ENCODE measurements at places on chromosomes 12 and 14.

- DNase-seq, result peak; percentile 95
These were observed 1.1 kb upstream of the NFATC4 start for GRCh38 chr14:24366721-24367513.

DNA sequence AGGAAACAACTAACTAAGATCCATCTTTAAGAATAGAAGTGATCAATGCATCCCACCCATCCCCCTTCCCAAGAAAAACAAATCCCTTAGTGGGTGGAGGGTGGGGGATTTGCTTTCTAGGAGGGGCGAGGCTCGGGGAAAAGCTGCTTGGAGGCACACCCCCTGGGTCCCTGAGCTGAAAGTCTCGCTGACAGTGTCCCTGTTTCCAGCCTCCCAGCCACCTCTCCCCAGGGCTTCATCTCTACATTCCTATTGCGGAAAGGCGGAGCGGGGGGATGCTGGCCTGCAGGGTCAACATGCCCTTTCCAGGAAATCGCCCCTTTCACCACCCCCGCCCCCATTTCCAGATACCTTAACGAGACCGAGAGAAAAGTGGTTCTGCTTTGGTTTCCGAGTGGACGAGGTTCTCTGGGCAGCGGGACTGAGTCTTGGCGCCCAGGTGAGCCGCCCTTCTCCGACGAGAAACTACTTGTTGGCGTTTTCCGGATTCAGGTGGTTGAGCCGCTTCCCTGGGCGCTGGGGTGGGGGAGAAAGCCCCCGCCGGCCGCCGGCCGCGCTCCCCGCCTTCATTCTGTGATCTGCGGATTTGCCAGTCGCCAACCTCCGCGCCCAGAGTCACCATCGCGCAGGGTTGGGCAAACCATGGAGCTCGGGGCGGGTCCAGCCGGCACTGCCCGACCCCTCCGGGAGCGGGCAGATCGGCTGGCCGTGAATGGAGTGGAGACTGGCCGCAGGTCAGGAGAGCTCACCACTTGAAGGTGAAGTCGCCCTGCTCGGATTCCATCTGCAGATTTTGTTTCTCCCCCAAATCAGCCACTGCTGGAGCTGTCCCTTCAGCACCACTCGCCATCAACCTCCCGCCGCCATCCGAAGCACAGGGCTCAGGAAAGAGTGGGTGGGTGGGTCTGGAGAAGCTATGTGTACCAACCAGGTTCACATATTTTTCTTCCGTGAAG, 505 bp downstream of the KCNC2 start:
- no peak for DNase-seq

GRCh38 chr14:75306927-75307699, 28.5 kb downstream of the FOS start:
- DNase-seq, result peak; percentile 19

GRCh38 chr14:23062002-23062401, 4.7 kb upstream of the CDH24 start:
- no peak for DNase-seq

GRCh38 chr12:62045211-62045610, 215.0 kb upstream of the USP15 start:
- no peak for DNase-seq

- DNase-seq, result no peak
These were observed 207.1 kb downstream of the APAF1 start for GRCh38 chr12:98852181-98852580.

DNA sequence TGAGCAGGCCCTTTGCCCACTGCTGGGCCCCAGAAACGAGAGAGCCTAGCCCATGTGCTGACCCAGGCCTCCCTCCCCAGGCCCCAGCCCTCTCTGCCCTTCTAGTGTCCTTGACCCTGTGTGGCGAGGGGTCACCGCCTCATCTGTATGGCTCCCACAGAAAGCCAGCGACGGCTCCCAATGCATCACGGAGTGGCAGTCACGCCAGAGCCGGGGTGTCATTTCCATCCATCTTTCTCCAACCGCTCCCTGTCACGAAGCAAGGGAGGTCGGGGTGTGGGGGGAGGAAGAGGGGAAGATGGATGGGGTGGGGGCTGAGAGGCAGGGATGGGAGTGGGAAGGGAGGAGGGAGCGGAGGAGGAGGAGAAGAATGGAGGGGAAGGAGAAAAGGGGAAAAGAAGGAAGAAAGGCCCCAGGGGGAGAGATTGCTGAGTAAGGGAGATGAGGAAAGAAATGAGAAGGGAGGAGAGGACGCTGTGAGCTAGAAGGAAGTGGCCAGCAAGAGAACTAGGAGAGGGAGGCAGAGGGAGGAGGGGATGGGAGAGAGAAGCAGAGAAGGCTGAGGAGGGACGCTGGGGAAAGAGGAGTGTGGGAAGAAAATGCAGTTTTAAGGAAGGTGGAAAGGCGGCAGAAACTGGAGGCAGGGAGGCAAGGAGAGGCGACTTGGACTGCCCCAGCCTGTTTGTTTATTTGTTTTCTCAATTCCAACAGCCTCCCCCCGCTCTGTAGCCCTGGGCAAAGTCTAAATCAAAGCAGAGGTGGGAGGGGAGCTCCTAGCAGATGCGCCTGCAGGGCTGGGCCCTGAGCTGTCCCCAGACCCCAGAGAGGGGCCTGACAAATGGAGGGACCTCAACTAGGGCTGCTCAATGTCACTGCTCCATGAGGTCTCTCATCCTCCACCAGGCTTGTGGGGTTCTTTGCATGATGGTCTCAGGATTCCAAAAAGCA, 75.5 kb upstream of the LHX5 start:
- no peak for DNase-seq

Data from DMS 273 treated with DMSO at 0.1 percent for 48 hours (cell line).